ENCODE measurements at places on chromosomes 5 and 9.

DNA sequence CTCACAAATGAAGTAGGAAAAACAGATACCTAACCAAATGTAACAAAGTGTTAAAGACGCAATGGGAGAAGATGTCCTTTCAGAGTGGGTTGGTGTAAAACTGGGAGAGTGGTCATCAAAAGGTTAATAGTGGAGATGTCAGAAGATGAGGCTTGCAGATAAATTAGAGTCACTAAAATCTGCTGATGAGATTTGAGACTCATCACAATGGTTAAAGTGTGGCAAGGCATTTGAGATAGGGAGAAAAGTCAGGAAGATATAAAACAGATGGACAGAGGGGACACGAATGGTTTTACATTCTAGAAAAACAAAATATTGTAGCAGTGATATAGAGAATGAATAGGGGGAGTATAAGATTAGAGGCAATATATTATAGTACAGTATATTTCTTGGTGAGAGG is 406.0 kb upstream of the SEMA6A start:
- no peak for DNase-seq

DNA sequence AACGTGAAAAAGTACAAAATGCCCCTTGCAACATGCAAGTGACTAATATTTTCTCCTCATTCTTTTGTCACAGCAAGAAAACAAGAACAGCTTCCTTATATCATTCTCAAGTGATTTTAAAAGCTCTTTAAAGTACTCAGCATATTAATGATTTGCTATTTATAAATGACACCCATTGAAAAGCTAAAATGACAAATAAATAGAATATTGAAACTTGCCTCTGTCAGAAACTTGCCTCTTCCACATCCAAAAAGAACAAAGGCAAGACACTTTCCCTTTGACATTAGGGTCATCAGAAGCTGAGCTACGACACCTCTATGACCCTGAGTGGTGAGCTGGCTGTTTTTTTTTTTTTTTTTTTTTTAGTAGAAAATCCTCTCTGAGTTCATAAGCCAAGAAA is 339.6 kb upstream of the ITGA1 start:
- no peak for DNase-seq

GRCh38 chr5:172235827-172236736 is 42.1 kb downstream of the EFCAB9 start:
- no peak for DNase-seq

DNA sequence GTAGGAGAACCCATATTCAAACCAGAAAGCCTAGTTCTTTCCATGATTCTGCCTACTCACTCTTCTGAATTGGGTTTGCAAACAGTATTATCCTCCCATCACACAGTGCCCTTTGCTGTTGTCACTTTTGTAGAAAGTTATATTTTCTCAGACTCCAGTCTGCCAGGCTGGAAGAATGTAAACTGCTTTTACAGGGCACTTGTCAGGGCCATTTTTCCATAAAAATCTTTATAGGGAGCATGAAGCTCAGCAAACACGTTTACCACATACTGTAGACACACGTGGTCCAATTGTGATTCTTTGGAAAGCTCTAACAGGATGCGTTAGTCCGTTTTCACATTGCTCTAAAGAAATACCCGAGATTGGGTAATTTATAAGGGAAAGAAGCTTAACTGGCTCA is 204.0 kb downstream of the KCNN2 start:
- DNase-seq: no peak

- no peak for DNase-seq
Observed at GRCh38 chr5:150285114-150285513, 4.5 kb downstream of the CAMK2A start.

DNA sequence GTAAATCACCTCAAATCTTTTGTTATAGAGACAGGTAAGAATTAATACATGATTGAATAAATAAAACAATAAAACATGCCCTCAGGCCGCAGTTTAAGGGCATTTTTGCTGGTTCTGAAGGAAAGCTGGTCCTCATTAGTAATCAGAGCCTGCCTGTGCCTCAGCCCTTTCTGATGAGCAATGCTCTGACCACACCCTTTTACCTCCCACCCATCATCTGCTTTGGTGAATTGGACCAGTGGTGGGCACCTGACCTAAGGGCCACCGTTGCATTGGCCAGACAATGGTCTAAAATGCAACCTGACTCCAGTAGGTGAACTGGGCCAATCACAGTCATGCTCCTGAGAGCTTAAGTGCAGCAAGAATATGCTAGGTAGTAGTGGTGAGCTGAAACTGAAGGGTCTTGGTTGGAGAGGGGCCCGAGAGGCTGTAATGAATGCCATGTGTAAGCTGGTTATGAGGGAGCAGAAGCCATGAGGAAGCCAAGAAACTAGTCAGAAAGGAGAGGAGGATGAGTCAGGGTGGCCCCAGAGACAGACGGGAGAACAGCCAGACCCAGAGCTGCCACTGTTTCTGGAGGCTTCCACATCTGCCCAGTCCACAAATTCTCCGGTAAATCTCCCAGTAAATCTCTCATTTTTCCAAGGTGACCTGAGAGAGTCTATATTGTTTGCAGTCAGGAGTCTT is 45.5 kb upstream of the ZSWIM6 start:
- no peak for DNase-seq

GRCh38 chr5:116976767-116977166 is 402.1 kb upstream of the SEMA6A start:
- DNase-seq: no peak

GRCh38 chr5:151332857-151333256 is 14.5 kb downstream of the SLC36A2 start:
- DNase-seq: no peak

GRCh38 chr5:159414021-159414420 is 83.7 kb upstream of the IL12B start:
- DNase-seq: no peak

DNA sequence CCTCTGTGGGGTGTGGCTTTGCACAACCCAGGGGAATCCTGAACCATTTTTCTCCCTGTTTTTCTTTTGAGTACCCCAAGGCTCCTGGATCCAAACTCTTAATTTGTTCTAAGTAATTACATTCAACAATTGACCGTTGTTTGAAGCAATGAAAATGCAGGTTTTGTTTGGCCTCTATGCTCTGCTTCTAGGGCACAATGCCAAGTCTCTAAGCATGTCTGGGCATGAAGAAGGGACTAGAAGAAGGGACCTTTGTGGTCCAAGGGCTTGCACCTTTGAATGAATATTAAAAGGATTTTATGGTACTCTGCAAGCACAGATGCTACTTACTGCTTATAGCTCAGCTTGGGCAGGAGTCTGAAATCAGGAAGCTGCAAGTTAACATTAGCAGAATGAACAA is 6.6 kb upstream of the ENC1 start:
- DNase-seq: no peak

DNA sequence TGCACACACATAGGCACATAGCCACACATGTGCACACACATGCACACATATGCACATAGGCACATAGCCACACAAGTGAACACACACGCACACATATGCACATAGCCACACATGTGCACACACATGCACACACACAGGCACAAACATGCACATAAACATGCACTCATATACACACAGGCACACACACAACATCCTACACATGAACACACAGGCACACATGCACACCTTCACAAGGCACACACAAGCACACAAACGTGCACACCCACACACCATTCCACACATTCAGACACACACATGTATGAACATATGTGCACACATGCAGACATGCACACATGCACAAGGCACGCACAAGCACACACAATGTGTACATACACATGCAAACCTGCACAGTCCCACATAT is 484.7 kb downstream of the IRX1 start:
- no peak for DNase-seq

DNA sequence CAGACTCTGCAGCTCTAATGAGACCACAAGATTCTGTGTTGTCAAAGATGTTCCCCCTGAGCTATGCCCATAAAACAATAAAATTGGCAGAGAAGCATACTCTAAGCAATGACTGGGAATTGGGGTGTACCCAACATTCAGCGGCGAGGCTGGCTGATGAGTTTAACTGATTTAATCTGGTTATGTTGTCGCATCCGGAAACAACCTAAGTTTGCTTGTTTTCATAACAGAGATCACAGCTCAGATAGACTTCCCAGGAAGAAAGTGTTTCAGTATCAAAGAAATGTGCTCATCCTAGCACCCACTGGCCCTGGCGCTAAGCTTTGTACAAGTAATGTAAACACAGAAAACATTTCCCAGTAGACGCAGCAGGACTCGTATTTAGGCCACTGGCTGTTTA is 7.4 kb downstream of the SEMA5A start:
- DNase-seq: no peak

DNA sequence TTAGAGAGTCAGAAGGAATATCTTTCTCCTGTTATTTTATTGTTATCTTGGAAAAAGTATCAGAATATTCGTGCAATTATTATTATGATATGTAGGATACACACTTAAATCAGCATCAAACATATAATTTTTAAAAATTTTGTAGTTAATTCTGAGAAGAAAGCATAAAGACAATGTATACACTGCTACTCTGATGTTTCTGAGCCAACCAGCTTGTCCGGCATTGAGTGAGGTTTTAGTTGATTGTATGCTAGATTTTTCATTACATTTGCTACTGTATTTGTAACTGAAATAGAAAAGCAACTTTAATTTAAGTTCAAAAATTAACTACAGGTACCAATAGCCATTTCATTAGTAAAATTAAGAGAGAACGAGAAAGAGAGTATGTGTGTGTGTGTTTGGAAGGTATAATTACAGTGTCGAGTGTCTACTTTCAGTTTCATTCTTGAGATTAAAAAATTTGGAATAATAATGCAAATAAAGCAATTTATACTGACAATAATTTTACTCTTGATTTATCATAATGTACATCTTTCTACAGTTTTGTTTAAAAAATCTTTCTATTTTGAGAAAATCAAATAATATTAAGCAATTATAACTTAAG is 160.4 kb upstream of the CDH12 start:
- no peak for DNase-seq

DNA sequence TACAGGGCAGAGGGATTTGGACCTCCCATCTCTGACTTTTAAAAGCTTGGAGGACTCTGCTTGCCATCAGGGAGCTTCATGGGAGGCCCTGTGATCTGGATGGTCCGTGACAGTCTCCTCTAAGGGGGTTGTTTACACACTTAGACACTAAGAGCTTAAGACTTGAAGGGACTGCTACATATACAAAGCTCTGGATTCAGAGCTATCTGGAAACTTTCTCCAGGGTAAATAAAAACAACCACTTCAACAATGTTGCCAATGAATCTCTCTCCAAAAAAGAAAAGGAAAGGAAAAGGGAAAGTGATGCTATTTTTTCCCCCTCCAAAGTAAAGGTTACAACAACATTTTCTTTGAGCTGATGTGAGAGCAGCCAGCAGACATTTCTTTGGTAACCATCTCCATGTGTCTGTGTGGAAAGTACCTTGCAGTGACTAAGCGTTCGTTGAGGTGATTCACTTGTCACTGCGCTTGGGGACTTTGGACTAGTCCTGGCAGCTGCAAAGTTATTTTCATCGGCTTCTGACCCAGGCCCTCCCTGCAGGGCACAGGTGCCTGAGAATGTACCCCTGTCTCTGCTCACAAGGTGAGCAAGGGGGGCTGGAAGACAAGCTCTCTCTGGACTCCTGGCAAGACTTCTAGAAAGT is 262.1 kb upstream of the KLF4 start:
- no peak for DNase-seq

DNA sequence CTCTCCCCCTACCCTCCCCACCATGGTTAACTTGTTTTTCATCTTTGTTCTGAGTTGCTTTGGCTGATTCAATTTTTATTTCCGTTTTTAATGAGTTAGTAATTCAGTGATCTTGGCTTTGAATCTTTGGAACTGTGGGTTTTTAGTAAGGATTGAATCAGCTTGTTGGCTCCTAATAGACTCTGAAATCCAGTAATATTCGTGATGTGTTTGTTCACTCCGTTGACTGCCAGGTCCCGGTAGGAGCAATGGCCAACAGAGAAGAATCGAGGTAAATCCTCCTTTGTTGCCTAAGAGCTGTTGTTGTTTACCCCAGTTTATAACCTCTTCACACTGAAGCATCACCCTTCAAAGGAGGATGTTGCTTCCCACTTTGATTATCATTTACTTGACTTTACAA is 92.7 kb downstream of the PCSK1 start:
- DNase-seq: no peak
